ENCODE measurements at places on chromosomes 2 and 18. TPM values are rescaled to one million over a fixed set of nuclear protein-coding genes. Genes with fewer than 3 reads are reported as not detected.

GRCh38 chr2:27704342-27704876 is 40.7 kb downstream of the SLC4A1AP start:
- peaks cover 36% of the 10 kb centered on the region for H3K4me1 ChIP-seq
- no peaks in the 10 kb centered on the region for H3K27me3 ChIP-seq
- no peak overlapping the region for H3K27ac ChIP-seq
- no peak overlapping the region for H3K4me3 ChIP-seq
- H3K36me3 ChIP-seq: no peaks in the 10 kb centered on the region
- DNase-seq: no peak

GRCh38 chr2:96082211-96083063 is 33.9 kb downstream of the ADRA2B start:
- H3K36me3 ChIP-seq: no peaks in the 10 kb centered on the region
- no peak overlapping the region for H3K4me3 ChIP-seq

The NRP2 gene
- total RNA-seq: 13.2 TPM

DNA sequence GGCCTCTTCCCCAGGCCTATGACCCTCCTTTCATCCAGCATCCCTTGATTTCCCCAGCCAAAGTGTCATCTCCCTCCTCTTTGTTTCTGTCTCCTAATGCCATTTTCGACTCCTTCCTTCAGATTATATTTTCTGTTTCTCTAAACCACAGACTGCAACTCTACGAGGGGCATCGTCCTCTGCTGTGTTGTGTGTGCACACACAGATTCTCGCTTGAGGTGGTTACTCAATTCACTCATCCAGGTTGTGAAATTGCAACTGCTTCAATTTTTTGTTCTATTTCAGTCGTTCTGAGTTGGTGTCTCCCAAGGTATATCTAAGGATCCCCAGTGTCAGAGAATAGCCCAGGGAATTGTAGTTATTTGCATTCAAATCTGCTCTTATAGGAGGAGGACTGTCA is 113.5 kb upstream of the NDUFV2 start:
- H3K36me3 ChIP-seq: no peaks in the 10 kb centered on the region
- DNase-seq: no peak
- H3K27me3 ChIP-seq: no peaks in the 10 kb centered on the region
- H3K4me1 ChIP-seq: peaks cover 8% of the 10 kb centered on the region

The TBR1 gene
- 0.03 TPM for total RNA-seq

- H3K4me1 ChIP-seq: peaks cover under 1% of the 10 kb centered on the region
- no peaks in the 10 kb centered on the region for H3K27me3 ChIP-seq
- no peak for DNase-seq
- H3K4me3 ChIP-seq: no peak overlapping the region
- no peaks in the 10 kb centered on the region for H3K36me3 ChIP-seq
- H3K27ac ChIP-seq: no peak overlapping the region
These were observed 79.4 kb downstream of the EIPR1 start for GRCh38 chr2:3298191-3298590.

The IL36G gene
- not detected for total RNA-seq

The CFAP65 gene
- total RNA-seq: not detected

The GCFC2 gene
- total RNA-seq: 28.4 TPM

The GPC1 gene
- 63.4 TPM for total RNA-seq

GRCh38 chr2:128405981-128406613 is 87.4 kb upstream of the HS6ST1 start:
- H3K4me1 ChIP-seq: peaks cover 30% of the 10 kb centered on the region
- H3K27me3 ChIP-seq: no peaks in the 10 kb centered on the region
- no peak overlapping the region for H3K4me3 ChIP-seq
- H3K36me3 ChIP-seq: 0 out of 2 replicates have a peak, but pooled peaks cover 4% of the 10 kb centered on the region
- no peak for DNase-seq

- H3K27me3 ChIP-seq: no peaks in the 10 kb centered on the region
- no peak overlapping the region for H3K27ac ChIP-seq
- H3K4me3 ChIP-seq: no peak overlapping the region
- no peaks in the 10 kb centered on the region for H3K36me3 ChIP-seq
- DNase-seq: no peak
These were observed 1223.1 kb upstream of the ZEB2 start for GRCh38 chr2:145743011-145743410.

The COLEC12 gene
- 58.8 TPM for total RNA-seq

- no peak for DNase-seq
- peaks cover 5% of the 10 kb centered on the region for H3K4me1 ChIP-seq
- no peak overlapping the region for H3K4me3 ChIP-seq
- no peaks in the 10 kb centered on the region for H3K36me3 ChIP-seq
- H3K27ac ChIP-seq: no peak overlapping the region
These were observed 1.1 kb downstream of the VAMP8 start for GRCh38 chr2:85578243-85579180.

DNA sequence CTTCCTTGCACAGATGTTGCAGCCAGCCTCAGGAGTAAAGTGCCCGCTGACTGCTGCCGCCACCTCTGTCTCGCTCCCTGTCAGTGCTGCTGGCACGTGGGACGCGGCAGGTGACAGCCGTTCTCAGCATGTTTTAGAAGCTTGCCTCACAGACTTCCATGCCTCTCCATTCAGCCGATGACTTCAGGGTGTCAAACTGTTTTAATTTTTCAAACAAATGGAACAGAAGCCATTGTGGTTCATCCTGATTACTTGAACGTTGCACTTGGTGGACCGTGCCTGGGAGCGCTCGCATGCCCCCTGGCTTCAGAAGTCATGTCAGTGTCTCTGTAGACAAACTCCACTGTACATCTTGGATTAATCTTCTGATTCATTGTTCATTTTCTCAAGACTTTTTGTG is 62.7 kb upstream of the EML6 start:
- no peak overlapping the region for H3K27ac ChIP-seq
- no peak overlapping the region for H3K4me3 ChIP-seq
- H3K27me3 ChIP-seq: no peaks in the 10 kb centered on the region
- DNase-seq: no peak
- H3K4me1 ChIP-seq: peaks cover 23% of the 10 kb centered on the region

DNA sequence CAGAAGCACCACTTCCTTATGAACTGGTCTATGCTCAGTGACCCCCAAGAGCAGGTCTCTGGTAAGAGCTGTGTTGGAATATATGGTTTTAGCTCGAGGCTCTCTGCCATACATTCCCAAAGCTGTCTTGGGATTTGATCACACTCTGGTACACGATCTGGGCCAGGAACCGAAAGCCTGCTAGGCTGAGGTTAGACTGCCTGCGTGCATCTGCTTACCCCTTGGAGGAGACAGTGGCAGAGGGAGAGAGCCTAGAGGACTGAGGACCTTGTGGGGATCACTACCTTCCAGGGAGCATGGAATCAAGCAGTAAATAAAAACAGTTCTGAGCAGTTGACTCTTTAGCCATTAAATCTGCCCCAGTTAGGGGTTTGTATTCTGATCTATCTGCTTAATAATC is 63.7 kb downstream of the ZNF532 start:
- DNase-seq: no peak
- no peaks in the 10 kb centered on the region for H3K27me3 ChIP-seq
- H3K36me3 ChIP-seq: peaks cover 17% of the 10 kb centered on the region
- no peaks in the 10 kb centered on the region for H3K4me1 ChIP-seq
- H3K27ac ChIP-seq: no peak overlapping the region

GRCh38 chr18:57659460-57660102 is 37.9 kb upstream of the NARS1 start:
- H3K4me1 ChIP-seq: no peaks in the 10 kb centered on the region
- no peak for DNase-seq
- no peak overlapping the region for H3K4me3 ChIP-seq
- peaks cover 32% of the 10 kb centered on the region for H3K36me3 ChIP-seq
- H3K27ac ChIP-seq: no peak overlapping the region
- H3K27me3 ChIP-seq: no peaks in the 10 kb centered on the region

The DSEL gene
- 5.7 TPM for total RNA-seq

- H3K27me3 ChIP-seq: no peaks in the 10 kb centered on the region
- no peak for DNase-seq
- H3K4me1 ChIP-seq: peaks cover 31% of the 10 kb centered on the region
- H3K27ac ChIP-seq: no peak overlapping the region
These were observed 211.0 kb downstream of the PIK3C3 start for GRCh38 chr18:42165922-42166513.

DNA sequence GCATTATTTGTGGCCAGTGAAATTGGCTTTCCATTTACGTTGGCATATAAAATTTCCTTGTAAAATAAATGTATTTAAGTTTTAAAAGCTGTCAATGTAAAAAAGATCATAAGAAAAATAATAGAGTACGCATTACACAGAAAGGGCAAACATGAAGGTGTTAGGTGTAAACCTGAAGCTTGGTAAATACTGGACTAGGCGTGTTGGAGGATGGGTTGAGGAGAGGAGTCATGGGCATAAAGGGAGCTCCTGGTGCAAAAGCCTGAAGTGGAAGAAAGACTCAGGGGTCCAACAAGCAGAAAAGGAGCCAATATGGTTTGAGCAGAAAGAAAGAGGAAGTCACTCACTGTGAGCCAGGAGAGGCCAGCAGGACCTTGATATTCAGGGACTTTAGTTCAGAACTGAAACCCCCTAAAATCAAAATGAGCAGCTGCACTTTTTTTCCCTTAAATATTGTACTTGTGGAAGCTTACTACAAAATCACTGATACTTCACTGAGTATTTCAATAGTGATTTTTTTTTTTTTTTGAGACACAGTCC is 24.4 kb downstream of the SP5 start:
- peak overlapping the region; percentile 20 for H3K27ac ChIP-seq
- no peak overlapping the region for H3K4me3 ChIP-seq
- H3K27me3 ChIP-seq: no peaks in the 10 kb centered on the region

The EDAR gene
- total RNA-seq: not detected

- no peaks in the 10 kb centered on the region for H3K36me3 ChIP-seq
- no peak overlapping the region for H3K4me3 ChIP-seq
- no peaks in the 10 kb centered on the region for H3K27me3 ChIP-seq
- no peak overlapping the region for H3K27ac ChIP-seq
- H3K4me1 ChIP-seq: peaks cover 26% of the 10 kb centered on the region
- DNase-seq: peak; percentile 81
These were observed 21.5 kb upstream of the CAB39 start for GRCh38 chr2:230691005-230691647.

DNA sequence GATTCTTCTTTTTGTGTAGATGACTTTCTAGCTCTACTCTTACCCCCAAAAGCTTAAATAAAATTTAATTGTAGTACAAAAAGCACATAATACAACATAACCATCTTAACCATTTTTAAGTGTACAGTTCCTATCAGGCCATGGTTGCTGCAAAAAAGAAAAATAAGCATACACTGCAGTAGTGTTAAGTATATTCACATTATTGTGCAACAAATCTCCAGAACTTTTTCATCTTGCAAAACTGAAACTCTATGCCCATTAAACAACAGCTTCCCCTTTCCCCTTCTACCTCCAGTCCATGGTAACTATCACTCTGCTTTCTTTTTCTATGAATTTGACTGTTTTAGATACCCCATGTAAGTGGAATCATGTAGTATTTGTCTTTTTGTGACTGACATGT is 18.1 kb downstream of the PPM1B start:
- H3K27me3 ChIP-seq: no peaks in the 10 kb centered on the region
- H3K27ac ChIP-seq: no peak overlapping the region
- H3K4me3 ChIP-seq: no peak overlapping the region
- H3K4me1 ChIP-seq: peaks cover 6% of the 10 kb centered on the region
- H3K36me3 ChIP-seq: 0 out of 2 replicates have a peak, but pooled peaks cover 11% of the 10 kb centered on the region

The STARD6 gene
- total RNA-seq: not detected

- peaks cover 9% of the 10 kb centered on the region for H3K27me3 ChIP-seq
- H3K36me3 ChIP-seq: no peaks in the 10 kb centered on the region
- no peaks in the 10 kb centered on the region for H3K4me1 ChIP-seq
- DNase-seq: no peak
These were observed 46.0 kb downstream of the CAPN13 start for GRCh38 chr2:30761226-30761625.

The MYL12B gene
- 561 TPM for total RNA-seq

The MYOM1 gene
- total RNA-seq: not detected

- no peaks in the 10 kb centered on the region for H3K36me3 ChIP-seq
- no peak for DNase-seq
- H3K27me3 ChIP-seq: no peaks in the 10 kb centered on the region
- no peak overlapping the region for H3K27ac ChIP-seq
These were observed 54.7 kb upstream of the HAAO start for GRCh38 chr2:42846932-42847595.

The HRH4 gene
- not detected for total RNA-seq

Data from SJSA1 (cell line).